ENCODE measurements at places on chromosomes 3 and 15.

DNA sequence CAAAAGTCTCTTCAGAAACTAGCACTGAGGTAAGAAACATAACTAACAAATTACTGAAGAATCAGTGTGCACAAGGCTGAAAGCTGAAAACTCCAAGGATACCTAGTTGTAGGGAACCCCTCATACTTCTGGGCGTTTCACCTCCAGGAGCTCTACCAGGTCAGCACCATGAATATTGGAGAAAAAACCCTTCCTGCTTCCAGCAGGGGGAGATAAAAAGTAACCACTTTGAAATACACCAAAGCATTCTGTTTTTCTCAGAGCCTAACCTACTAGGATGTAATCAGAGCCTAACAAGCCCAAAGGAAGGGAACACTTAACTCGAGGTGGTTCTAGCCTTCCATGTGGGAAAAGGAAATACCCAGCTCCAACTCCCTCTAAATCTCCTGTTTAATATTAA lies 175.8 kb upstream of the MME start:
- no peak for DNase-seq

GRCh38 chr3:108420926-108421325 lies 89.5 kb downstream of the MYH15 start:
- no peak for DNase-seq

- no peak for DNase-seq
Measured at GRCh38 chr15:63223463-63223862, 34.1 kb downstream of the RAB8B start.

GRCh38 chr15:67746450-67746849 lies 78.9 kb upstream of the SKOR1 start:
- no peak for DNase-seq

DNA sequence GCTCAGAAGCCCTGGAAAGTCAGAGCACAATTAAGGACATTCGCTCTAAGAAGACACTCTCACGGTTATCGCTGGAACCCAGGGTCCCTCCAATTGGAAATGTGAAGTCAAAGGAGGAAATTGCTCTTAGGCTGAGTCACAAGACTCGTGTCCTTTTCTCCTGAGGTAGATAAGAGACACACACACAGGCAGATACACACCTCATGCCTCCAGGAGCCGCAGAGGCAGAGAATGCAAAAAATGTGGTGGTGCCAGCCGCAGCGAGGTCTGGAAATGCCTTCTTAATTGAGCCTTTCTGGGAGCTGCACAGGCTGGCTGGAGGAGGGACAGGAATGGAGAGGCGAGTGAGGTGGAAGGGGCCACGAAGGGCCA lies 189.3 kb downstream of the OPA1 start:
- no peak for DNase-seq

DNA sequence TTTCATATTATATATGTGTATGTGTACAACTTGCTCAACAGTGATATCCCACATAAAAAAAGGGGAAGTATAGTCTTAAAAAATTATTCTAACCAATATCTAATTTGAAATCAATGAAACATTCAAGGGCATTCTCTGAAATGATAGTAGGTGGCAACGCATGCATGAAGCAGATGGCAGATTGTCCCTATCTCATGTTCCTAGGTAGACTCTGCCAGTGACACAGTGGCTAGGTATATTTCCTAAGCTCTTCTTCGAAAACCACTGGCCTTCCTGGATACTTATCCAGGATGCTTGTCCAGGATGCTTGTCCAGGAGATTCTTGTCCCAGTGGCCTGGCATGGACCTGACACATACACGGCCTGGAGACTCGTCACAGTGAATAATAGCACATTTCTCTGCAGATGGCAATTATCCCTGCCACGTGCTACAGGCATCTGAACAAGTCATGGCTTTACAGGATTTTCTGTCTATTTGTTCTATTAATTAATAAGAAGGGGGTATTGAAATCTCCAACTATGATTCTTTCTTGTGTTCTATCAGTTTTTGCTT lies 54.9 kb downstream of the OCA2 start:
- DNase-seq = no peak

DNA sequence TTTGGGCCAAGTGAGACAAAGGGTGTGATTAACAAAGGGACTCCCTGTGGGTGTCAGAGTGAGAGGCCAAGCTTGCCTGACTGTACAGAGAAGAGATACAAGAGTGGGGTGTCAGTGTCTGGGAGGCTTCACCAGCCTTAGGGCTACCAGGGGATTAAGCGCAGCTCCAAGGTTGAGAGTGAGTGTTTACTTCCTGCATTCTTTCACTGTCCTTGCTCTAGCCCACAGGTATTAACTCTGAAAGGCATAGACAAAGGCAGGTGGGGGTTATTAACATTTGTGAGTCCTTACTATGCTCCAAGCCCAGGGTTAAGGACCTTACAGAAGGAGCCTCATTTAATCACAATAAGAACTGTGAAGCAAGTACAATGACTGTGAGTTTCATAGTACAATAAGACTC lies 107.6 kb downstream of the IL20RB start:
- no peak for DNase-seq

- DNase-seq = no peak
Measured at GRCh38 chr3:149325581-149325980, 7.9 kb downstream of the TM4SF18 start.

GRCh38 chr3:23202203-23202920 lies 765 bp upstream of the UBE2E2 start:
- DNase-seq = no peak

GRCh38 chr3:23913873-23914743 lies 2.7 kb downstream of the NKIRAS1 start:
- no peak for DNase-seq

DNA sequence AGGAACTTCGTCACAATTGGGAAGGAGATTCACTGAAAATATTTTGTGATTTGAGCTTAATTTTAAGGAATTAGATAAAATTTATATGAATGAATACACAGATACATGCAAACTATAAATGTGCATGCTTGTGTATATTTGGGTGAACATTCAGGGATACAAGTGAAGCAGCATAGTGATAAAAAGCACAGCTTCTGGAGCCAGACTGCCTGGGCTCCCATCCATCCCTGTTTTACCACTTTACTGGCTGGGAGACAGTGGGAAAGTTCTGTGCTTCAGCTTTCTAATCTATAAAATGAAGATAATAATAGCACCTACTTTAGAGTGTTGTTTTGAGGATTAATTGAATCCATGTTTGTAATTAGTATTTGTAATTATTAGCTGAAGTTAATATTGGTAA lies 8.1 kb upstream of the EPHA6 start:
- DNase-seq = no peak

- no peak for DNase-seq
Measured at GRCh38 chr3:153958635-153959595, 162.3 kb upstream of the ARHGEF26 start.

DNA sequence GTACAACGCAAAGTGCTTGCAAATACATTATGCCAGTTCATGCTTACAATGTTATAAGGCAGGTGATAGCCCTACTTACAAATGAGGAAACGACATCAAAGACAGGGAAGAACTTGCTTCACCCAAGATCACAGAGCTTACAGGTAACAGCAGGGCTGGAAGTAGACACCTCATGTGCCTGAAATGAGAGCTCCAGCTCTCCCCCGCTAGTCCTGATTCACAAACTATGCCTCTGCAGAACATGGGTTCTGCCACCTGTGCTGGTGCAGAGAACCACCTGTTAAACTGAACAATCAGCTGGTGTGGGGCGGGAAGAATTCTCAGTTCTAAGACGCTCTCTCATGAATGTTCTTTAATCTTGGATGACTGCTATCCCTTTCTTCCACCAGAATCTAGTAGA lies 7.4 kb downstream of the RBSN start:
- DNase-seq = no peak

GRCh38 chr15:62649793-62650420 lies 392.6 kb upstream of the TPM1 start:
- no peak for DNase-seq
